ENCODE measurements at places on chromosomes 3 and 15. TPM values are rescaled to one million over a fixed set of nuclear protein-coding genes. Genes with fewer than 3 reads are reported as not detected.

GRCh38 chr3:50334339-50335075, 6.1 kb downstream of the RASSF1 start:
- no peak for DNase-seq

- no peak for DNase-seq
These were observed 3.9 kb downstream of the NFKBIZ start for GRCh38 chr3:101852983-101853840.

DNA sequence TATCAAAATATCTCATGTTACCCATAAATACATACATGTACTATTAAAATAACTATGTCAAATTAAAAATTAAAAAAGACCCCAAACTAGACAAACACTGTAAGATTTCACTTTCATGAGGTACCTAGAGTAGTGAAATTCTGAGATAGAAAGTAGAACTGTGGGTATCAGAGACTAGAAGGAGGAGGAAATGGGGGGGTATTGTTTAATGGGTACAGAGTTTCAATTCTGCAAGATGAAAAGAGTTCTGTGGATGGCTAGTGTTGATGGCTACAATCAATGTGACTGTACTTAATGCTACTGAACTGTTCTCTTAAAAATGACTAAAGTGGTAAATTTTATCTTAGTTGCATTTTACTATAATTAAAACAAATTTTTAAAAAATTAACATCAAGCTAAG, 36.6 kb downstream of the RFX7 start:
- no peak for DNase-seq

DNA sequence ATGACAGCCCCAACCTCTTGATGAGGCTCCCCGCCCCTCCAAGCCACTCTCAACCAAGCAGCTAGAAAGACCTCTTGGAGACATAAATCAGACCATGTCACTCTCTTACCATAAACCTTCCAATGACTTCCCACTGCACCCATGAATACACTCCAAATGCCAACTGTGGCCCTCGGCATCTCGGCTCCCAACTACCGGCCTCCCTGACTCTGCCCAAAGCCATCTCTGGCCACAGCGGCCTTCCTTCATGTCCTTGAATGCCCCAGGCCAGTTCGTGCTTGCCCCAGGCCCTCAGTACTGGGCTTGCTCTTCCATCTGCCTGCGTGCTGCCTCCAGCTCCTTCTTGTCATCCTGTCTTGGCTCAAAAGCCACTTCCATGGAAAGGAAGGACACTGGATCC, 32.0 kb downstream of the HCN4 start:
- DNase-seq = no peak

DNA sequence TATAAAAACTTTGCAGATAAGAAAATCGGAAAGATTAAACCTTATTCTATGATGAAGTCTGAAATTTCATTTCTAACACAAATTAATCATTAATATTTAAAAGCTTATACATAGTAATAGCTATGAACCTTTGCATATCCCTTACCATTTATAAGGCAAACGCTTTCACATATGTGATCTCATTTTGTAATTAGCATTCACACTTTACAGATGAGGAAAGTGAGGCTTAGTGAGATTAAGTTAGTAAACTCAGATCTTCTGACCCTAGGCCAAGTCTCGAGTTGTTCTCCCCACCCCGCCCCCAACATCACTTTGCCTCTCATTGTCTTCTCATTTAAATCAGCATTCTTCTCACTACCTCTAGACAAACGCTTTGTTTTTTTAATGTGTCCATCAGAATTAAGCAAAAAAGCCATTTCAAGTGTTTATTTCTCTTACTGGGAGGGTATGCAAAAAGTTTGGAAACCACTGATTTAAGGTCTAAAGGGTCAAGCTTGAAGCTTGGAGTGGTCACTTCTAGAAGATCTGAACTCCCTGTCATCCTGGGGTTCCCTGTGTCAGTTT, 172.9 kb upstream of the BCL6 start:
- no peak for DNase-seq

- DNase-seq = no peak
These were observed 4.5 kb upstream of the MASP1 start for GRCh38 chr3:187296058-187296457.

GRCh38 chr3:188581365-188581764, 427.4 kb downstream of the LPP start:
- DNase-seq = no peak

DNA sequence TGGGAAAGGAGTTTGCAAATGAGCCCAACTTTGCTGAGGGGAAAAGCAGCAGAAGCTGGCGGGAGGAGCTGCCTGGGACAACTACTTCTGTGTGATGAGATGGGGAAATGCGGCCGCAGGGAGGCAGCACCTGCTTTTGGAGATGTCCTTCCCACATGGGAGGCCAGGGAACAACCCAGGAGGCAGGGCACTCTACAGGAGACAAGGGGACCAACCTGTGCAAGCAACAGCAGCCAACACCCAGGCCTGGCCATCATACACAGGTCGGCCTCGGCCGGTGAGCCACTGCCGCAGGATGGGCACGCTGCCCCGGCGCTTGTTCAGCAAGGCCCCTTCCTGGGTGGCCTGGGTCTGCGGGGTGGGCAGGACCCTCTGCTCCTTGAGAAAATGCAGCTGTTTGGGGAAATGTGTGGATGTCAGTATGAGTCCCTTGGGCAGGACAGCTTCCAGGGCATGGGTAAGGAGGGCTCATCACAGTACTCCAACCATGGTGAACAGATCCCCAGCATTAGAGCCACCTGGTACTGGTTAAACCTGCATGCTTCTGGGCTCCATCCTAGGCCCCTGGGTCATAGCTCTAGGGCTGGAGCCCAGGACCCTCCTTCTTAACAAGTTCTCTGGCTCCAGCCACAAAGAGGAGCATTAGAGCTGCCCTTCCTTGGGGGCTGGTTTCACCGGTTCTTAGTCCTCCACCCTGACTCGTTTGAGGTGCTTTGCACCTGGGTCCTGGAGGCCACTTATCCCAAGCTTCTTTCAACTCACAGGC, 11.6 kb downstream of the EPB42 start:
- no peak for DNase-seq

GRCh38 chr3:14880447-14881106, 61.8 kb downstream of the FGD5 start:
- peak; percentile 44 for DNase-seq

DNA sequence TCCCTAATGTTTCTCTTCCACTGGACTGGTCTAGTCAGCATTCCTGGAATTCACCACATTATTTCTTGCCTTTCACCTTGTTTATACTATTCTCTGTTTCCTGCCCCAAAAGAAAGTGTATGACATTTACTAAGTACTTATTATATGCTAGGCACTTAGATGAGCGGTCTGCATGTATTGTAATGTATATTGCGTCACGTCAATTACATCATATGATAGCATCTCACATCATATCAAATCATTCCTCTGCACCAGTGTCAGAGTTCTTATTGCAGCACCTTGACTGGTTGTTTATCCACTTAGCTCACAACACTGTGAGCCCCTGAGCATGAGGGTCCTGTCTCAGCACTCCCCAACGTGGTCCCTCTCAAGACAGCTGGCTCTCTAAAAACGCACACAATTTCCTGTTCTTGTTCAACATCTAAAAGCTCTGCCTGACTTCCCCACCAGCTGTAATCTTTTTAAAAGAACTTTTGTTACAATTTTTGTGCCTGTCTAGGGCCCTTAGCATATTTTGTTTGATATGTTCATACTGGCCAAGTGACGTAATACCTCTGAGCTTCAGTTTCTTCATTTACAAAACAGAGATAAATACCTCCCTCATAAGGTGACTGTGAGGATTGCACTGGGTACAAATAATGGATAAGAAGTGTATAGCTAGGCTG, 58.8 kb downstream of the ARHGAP31 start:
- no peak for DNase-seq

- DNase-seq = no peak
These were observed 230.2 kb upstream of the ADAMTS9 start for GRCh38 chr3:64917914-64918453.

GRCh38 chr3:58296269-58296668, 9.8 kb upstream of the RPP14 start:
- no peak for DNase-seq

- no peak for DNase-seq
These were observed 12.4 kb downstream of the PLXNA1 start for GRCh38 chr3:126995254-126995780.

- no peak for DNase-seq
These were observed 40.6 kb downstream of the ILDR1 start for GRCh38 chr3:121981473-121981872.

DNA sequence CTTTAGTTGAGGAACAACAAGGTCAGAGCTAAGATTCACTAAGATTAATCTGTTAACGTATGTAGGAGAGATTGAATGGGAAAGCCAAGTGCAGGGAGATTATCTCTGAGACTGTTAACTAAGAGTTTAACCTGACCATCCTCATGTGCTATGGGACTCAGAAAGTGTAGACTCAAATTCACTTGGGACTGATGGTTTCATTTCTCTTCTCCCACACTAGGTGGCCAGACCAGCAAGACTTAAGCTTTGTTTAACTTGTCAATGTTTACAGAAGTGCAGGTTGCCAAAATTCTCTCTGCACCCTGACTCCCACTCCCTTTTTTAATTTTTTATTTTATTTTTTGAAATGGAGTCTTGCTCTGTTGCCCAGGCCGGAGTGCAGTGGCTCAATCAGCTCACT, 6.3 kb upstream of the HEXA start:
- DNase-seq = no peak

DNA sequence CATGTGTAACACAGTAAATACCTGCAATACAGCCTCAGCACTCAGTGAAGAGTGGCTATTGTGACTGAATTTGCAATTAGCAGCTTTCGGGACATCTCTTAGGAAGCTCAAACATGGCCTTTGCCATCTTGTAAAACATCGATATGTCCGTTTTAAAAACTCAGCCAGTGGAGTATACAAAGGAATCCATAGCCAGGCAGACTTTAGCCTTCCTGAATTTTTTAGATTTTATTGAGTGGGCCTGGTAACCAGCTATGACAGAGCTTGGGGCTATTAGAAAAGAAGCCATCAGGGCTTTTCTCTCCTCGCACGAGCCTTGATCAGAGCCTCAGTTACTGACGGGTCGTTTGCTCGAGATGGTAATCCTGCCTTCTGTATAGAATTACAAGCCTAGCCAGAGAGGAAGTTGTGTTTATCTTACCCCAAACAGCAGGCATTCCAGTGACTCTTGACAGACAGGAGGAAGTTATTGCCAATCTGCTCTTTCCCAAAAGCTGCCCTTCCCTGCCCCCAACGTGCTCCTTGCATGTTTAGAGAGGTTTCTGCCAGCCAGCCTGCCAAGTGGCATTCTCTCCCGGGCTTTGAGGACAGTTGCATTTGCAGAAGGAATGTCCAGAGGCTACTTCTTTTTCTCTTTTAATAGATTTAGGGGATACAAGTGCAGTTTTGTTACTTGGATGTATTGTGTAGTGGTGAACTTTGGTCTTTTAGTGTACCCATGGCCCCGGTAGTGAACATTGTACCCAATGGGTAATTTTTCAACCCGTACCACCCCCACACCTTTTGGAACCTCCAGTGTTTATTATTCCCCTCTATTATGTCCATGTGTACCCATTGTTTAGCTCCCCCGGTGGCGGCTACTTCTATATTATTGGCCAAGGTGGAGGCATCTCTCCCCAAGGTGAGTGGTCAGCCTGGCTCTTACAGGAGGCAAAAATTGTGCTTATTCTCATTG, 40.6 kb downstream of the ITPR1 start:
- peak; percentile 69 for DNase-seq

DNA sequence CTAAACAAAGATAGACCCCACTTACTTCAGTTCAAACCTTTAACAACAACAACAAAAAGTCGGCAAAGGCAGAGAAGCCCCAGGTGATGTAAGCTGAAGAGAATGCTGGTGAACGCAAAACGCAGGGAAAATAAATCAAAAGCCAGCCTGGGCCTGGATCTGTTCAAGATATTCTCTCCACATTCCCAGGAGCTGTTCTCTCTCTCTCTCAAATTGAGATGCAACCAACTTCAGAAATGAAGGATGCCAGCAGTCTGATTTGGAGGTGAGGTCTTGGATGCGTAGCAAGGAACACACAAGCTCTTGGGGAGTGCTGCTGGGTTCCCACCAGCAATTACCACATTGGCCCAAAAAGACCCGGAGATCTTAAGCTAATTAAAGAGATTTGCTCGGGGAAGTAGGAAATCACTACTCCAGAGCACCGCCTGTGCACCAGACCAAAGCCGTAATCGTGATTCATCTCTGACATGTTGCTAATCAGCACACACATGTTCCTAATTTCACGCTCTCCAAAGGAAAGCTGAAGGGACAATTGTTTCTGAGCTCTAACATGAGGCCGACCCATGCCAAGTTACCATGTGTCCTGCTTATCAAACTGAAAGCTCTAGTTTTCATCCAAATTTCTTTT, 37.1 kb downstream of the IL17RD start:
- DNase-seq = no peak

DNA sequence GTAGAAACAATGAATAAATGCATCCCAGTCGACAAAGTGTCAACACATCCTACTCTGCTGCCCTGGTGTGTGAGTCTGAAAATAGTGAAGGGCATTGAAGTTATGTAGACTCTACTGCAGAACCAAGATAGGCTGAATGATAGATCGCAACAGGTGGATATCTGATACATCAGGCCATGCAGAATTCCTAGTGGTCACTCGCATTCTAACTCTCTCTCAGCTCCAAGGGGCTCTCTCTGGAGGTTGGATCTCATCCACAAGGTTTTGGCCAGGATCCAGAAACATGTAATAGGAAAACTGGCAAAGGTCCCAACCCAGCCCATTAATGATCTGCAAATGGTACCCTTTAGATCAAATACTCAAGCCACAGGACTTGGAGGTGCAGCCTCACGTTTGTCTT, 514.1 kb downstream of the MAGI1 start:
- DNase-seq = no peak

- no peak for DNase-seq
These were observed 34.7 kb downstream of the MYO5A start for GRCh38 chr15:52493968-52494367.

GRCh38 chr3:17935222-17935621, 192.8 kb upstream of the TBC1D5 start:
- DNase-seq = no peak

DNA sequence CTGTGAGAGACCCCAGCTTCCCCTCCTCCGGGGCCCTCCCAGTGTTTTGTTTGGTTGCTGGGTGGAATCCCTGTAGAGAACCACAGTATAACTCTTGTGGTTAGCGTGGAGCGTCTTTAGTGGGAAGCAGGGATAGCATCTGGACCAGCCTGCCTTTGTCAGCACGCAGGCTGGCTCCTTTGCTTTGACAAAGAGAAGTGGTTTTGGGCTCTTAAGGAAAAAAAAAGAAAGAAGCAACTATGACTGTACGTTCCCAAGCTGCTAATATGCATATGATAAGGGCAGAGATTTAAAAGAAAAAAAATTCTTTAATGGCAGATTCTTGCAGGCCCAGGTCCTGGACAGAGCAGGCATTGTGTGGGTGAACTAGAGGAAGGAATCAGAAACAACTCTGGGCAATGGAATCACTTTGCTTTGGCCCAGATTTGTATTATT, 340.8 kb upstream of the CTDSPL start:
- no peak for DNase-seq

GRCh38 chr3:5666455-5666854, 478.9 kb downstream of the EDEM1 start:
- DNase-seq = no peak

- DNase-seq = peak; percentile 31
These were observed 1588.2 kb downstream of the SI start for GRCh38 chr3:163490119-163490518.

Gene COL8A1
- total RNA-seq = 24.2 TPM

Gene CEMIP
- 0.57 TPM for total RNA-seq

Gene NLGN1
- total RNA-seq = 19.4 TPM

Gene ADGRG7
- total RNA-seq = not detected

Gene OXTR
- 1.2 TPM for total RNA-seq

Gene LMAN1L
- total RNA-seq = not detected

Gene DNAH1
- 12.1 TPM for total RNA-seq

Gene PROS1
- 56.2 TPM for total RNA-seq

Gene GATM
- total RNA-seq = 79.5 TPM

Gene ENTPD3
- 1.1 TPM for total RNA-seq

Gene XCR1
- 1.4 TPM for total RNA-seq

Gene DENND6A
- 38.4 TPM for total RNA-seq

Gene RLBP1
- total RNA-seq = not detected

Data from kidney (tissue), 22 donors.